ENCODE measurements at places on chromosomes 1 and 21.

DNA sequence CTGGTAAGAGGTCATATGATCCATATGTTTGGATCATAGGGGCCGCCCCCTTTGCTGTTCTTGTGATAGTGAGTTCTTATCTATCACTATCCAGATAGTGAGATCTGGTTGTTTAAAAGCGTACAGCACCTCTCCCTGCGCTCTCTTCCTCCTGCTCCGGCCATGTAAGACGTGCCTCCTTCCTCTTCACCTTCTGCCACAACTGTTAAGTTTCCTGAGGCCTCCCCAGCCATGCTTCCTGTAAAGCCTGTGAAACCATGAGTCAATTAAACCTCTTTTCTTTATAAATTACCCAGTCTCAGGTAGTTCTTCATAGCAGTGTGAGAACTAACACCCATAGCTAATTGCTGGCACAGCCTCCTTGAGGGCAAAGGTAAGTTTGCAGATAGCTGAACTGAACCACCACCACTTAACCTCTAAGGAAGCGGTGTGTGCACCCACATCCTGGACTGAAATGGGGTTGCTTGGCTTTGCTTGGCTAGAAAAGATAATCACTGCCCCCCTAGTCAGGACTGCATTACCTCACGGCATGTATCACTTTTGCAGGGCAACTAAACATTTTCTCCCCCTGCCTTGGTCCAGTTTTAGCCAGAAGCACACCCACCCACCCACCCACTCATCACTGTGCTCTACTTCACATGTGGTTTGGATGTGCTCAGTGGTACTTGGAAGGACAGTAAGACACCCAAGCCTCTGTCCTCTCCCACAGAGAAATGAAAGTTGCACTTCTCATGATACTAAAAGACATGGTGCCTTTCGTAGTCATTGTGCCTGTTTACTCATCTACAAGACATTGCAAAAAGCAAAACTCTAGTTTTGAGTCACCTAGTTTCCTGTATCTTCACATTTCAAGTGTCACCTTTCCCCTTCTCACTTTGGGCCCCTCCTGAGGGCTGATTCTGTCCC, 23.1 kb upstream of the PTAFR start:
- no peak for DNase-seq

DNA sequence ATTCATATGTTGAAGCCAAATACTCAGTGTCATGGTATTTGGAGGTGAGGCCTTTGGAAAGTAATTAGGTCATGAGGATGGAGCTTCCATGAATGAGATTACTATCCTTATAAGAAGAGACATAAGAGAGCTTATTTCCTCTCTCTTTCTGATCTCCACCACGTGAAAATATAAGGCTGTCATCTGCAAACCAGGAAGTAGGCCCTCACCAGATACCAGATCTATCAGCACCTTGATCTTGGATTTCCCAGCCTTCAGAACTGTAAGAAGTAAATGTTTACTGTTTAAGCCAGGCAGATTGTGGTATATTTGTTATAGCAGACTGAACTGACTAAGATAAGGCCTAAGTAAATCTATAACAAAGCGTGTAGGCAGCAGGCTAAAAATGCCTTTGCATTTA, 25.3 kb downstream of the RBM11 start:
- no peak for DNase-seq

GRCh38 chr1:158249646-158250045, 4.6 kb upstream of the CD1A start:
- DNase-seq, result no peak

GRCh38 chr1:157932069-157932468, 61.4 kb upstream of the KIRREL1 start:
- no peak for DNase-seq

DNA sequence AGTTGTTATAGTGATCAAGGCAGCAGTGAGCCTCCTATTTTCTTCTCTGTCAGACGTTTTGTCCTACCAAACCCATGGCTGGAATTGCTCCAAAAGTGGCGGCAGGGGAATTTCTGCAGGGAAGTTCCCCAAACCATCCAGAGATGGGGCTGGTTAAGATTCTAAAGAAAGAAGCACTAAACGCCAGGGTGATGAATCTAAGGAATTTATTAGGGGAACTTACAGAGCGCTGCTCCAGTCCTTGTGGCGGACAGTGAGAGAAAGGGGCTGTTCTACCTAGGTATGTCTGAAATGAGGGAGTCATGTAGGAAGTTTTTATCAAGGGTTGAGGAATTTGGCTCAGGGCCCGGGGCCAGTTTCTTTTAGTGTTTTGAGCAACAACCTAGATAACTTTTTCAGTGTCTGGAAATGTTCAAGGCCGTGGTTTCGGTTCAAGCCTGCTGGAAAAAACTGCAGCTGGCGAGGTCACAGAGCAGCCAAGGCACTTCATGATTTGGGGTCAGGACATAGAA, 222.4 kb upstream of the B3GALT2 start:
- no peak for DNase-seq

- DNase-seq, result peak; percentile 96
Observed at GRCh38 chr1:167328306-167328815, 107.7 kb downstream of the POU2F1 start.

DNA sequence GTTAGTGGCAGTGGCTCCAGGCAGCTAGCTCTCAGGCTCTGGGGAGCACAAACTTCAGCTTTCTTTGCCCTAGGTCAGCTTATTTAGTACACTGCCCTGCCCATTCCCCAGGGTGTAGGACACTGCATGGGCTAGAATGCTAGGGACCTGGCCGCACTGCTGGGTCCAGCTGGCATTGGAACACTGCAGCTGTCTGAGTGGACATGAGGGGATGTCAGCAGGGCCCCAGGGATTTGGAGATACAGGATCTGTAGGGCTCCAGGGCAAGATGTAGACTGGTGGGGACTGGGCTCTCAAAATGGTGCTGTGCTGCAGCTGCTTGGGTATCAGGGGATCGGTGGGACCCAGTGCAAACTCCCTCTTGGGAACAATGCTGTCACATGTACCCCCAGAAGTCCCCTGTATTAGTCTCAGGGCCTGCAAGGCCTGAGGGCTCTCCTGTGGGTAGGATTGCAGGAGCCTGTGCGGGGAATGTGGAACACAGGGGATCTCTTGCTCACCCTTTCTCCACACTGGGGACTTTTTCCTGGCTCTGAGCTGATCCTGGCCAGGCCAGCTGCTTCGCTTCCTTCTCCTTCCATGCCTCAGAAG, 25.2 kb upstream of the TTC22 start:
- DNase-seq, result no peak

- no peak for DNase-seq
Observed at GRCh38 chr1:208868554-208868953, 624.4 kb upstream of the PLXNA2 start.

DNA sequence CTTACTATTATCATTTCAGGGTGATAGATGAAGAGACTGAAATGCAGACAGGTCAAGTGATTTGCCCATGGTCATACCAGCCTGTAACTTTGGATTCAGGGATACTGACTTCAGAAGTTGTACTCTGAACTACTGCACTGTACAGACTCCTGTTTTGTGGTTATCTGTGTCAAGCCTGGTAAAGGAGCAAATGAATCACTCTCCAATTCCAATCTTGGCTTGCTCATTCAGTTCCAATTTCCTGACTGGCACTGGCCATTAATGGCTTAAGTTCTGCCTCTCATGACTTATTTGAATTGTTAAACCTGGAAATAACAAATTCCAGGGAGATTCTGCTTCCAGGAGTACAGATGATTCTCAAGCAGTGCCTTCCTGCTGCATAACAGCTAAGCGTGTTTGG, 45.4 kb upstream of the PLD5 start:
- no peak for DNase-seq

DNA sequence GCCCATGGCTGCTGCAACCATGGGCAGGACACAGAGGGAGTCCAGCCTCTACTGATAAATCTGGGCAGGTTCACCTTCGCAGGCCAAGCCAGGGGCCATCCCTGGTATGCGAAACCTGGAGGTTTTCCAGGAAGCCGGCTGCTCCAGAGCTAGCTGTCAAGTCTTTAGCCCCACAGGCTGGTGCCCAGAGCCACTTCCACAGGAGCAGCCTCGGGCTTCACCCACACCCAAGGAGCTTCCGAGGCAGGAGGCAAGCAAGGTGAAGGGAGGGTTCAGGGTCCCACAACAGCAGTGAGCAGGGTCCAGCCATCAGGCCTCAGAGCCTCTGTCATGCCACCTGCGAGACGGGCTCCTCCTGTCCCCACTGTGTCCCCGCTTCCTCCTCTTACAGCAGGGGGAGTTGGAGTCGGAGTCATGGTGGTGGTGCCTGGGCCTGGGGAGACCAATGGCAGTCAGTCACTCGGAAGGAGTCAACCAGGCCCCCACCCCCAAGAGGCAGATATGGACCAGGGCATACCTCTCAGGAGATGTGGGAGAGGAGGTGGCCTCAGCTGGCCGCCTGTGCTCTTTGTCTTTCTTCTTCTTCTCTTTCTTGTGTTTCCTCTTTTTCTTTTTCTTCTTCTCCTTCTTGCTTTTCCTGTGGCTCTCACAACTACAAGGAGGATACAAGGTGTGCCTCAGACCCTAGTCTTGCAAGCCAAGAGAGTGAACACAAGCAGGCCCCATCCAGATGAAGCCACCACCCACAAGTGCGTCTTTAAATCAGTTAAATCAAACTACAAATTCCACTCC, 2.1 kb downstream of the C1orf35 start:
- no peak for DNase-seq

GRCh38 chr1:27979151-27979858, 19.5 kb downstream of the XKR8 start:
- DNase-seq, result peak; percentile 78

DNA sequence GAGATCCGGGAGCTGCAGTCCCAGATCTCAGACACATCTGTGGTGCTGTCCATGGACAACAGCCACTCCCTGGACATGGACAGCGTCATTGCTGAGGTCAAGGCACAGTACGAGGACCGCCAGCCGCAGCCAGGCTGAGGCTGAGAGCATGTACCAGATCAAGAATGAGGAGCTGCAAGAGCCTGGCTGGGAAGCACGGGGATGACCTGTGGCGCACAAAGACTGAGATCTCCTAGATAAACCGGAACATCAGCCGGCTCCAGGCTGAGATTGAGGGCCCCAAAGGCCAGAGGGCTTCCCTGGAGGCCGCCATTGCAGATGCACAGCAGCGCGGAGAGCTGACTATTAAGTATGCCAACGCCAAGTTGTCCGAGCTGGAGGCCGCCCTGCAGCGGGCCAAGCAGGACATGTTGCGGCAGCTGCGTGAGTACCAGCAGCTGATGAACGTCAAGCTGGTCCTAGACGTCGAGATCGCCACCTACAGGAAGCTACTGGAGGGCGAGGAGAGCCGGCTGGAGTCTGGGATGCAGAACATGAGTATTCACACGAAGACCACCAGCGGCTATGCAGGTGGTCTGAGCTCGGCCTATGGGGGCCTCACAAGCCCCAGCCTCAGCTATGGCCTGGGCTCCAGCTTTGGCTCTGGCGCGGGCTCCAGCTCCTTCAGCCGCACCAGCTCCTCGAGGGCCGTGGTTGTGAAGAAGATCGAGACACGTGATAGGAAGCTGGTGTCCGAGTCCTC, 25.5 kb downstream of the ETV3L start:
- peak; percentile 91 for DNase-seq

- DNase-seq, result no peak
Observed at GRCh38 chr21:46637952-46638746, 2.7 kb downstream of the PRMT2 start.

GRCh38 chr21:36698385-36698980, 432 bp upstream of the SIM2 start:
- no peak for DNase-seq

GRCh38 chr1:35932941-35933340, 2.0 kb downstream of the AGO3 start:
- no peak for DNase-seq

GRCh38 chr1:26096471-26096870, 15.2 kb upstream of the PDIK1L start:
- DNase-seq, result no peak

DNA sequence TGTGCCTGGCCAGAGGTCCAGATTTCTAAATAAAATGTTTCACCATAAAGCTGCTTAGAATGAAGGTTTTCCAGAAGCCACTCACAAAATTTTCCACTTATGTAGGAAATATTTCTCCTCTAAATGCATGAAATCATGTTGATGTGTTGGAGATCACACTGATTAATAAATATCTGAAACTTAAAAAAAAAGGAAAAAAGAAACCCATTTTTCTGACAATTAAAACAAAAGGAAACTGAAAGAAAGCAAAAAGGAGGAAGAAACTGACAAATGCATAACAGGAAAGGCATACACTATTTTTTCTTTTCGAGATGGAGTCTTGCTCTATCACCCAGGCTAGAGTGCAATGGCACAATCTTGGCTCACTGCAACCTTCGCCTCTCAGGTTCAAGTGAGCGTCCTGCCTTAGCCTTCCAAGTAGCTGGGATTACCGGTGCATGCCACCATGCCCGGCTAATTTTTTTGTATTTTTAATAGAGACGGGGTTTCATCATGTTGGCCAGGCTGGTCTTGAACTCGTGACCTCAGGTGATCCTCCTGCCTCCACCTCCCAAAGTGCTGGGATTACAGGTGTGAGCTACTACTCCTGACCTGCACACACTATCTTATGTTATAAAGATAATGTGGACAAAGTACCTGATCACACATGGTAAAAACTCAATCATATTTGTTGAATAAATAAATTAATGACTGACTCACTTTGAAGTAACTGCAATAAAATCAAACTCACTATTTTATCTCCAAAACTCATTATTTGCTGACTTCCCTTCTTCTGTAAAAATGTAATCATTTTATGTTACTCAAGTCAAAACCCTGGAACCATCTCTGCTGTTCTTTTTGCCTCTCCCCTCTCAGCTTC, 149.8 kb upstream of the NR5A2 start:
- no peak for DNase-seq

DNA sequence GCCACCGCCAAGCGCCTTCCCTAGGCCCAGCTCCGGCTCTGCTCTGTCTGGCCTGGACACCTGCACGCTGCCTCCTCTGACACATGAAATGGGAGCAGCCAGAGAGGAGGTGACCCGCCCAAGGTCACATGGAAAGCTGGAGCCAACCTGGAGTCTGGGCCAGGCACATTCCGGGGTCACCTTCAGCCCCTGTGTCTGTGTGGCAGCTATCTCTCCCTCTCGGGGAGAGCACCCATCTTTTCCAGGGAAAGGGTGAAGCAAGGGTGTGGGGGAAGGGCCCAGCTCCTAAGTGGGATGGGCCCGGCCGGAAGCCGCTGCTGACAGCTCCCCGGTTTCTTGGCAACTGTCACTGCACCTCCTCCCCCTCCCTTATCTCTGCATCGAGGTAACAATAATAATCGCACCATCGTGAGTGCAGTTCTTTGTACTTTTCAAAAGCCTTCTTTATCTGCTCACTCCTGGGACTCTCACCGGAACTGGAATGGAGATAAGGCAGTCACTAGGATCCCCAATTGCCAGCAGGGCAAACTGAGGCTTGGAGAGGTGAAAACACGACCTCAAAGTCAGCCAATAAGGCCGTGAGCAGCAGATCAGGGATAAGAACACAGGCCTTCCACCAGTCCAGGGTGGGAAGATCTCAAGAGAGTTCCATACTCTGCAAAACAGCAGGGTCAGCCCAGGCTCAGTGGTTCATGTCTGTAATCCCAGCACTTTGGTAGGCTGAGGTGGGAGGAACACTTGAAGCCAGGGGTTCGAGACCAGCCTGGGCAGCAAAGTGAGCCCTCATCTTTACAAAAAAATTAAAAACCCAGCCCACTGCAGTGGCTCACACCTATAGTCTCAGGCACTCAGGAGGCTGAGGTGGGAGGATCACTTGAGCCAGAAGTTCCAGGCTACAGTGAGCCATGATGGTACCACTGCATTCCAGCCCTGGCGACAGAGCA, 36.9 kb downstream of the RAP1GAP start:
- DNase-seq, result no peak

- DNase-seq, result no peak
Observed at GRCh38 chr1:100005424-100005823, 35.6 kb downstream of the SLC35A3 start.

- DNase-seq, result no peak
Observed at GRCh38 chr1:245008761-245009160, 144.4 kb upstream of the HNRNPU start.
